ENCODE measurements at places on chromosomes 12 and 14.

GRCh38 chr12:101838628-101839323 lies 8.0 kb upstream of the GNPTAB start:
- no peak for DNase-seq

DNA sequence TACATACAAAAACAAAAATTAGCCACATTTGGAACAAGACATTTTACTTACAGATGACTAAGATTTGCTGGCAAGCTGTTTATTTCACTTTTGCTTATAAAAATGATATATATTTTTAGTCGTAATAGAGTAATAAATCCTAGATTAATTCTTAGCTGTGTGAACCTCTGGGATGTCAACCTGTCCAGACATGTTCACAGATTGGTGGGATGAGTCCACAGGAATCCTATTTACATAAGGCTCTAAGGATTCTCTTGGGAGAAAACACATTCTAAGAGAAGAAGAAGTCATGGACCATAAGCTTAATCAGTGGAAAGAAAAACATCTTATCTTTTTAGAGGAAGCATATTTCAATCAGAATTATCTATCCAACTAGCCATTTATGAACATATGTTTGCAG lies 797.4 kb downstream of the C12orf50 start:
- DNase-seq = no peak

DNA sequence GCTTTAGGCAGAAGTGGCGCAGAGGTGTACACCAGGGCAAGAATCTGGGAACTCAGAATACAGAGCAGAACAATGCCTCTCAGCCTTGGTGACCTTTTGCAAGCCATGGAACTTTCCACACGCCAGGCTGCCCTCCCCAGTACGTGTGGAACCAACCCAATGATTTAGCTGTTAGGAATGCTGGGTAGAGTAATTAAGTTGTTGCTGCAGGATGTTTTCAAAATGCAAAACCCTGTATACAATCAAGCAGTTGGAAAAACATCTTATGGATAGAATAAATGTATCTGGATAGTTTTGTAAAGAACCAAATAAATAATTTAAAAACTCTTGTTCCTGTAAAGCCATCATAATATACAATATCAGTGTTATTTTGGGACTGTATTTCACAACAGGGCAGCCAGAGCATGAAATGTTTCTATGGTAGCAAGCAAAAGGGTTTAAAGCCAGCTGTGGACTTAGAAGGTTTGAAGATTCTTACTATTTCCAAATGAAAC lies 19.4 kb downstream of the PPP1R36 start:
- no peak for DNase-seq

- DNase-seq = no peak
These were observed 3.7 kb upstream of the LTBP2 start for GRCh38 chr14:74615735-74616134.

DNA sequence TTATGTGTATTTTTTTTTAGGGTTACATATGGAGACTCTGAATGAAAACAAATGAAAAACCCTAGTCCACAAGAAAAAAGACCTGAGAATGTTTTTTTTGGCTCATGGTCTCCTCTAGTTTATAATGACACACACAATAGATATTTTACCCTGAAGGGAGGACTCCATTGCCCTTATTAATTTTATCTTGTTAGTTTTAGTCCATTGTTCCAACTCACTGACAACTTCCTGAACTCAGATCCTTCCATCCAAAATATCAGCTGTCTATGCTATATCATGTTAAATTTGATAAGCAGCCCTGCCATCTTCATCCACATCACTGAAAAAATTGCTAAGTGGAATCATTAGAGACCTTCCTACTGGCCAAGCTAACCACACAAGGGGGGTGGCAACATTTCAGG lies 232.1 kb downstream of the MON2 start:
- no peak for DNase-seq

GRCh38 chr12:6038160-6038559 lies 86.3 kb downstream of the VWF start:
- peak; percentile 75 for DNase-seq

DNA sequence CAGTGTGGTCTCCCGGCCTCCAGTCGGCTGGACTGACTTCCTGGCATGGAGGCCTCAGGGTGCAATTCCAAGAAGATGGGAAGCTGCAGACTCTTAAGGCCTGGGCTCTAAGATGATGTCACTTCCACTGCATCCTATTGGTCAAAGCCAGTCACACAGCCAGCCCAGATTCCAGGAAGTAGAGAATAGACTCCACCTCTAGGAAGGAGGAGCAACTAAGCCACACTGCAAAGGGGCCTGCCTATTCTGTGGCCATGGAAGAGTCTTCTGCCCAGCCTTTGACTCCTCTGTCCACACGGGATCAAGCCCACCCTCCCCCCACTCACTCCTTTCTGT lies 103.9 kb upstream of the RFLNA start:
- DNase-seq = no peak

GRCh38 chr14:52279408-52279807 lies 11.9 kb downstream of the PTGDR start:
- DNase-seq = no peak

DNA sequence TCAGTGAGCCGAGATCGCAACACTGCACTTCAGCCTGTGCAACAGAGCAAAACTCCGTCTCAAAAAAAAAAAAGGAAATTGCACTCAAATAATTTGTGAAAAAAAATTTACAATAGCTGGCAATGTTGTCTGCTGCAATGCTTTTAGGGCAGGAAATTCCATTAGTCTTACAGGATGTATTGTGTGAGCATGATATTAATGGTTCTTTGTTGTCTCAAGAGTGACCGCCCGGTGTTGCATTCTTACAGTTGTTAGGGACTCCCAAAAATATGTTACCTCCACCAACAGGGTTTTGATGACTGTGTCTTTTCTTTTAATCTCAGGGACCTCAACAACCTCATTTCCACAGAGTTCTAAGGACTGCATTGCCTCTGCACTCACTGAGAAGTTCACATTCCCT lies 44.8 kb downstream of the PZP start:
- no peak for DNase-seq

DNA sequence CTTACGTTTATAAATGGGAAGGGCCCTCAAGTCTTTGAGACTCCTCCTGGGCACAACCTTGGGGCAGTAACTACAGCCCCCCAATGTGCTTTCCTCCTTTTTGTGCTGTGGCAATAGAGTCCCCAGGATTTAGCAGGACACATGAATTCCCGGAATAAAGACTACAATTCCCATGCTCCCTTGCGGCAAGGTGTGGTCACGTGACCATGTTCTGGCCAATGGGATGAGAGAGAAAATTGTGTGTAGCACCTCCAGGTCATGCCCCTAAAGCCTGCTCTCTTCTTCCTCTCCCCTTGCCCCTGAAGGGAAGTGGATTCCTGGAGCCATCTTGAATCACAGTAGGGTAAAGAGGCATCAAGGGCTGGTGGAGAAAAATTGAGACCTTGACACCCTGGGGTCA lies 295.1 kb upstream of the SFSWAP start:
- DNase-seq = peak; percentile 31

DNA sequence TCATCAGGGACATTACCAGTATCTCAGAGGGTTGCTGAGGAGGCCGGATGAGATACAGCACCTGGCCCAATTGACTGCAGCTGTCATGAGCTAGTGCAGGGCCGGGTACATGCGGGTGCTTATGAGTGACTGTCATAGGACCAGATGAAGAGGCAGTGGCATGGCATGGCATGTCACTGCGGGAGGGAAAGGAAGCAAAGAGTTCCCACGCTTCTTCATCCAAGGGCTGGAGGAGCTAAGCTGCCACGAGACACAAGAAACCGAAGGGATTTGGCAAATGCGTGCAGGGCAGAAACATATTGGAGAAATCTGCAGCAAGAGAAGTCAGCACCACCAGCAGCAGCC lies 10.7 kb upstream of the GPX2 start:
- no peak for DNase-seq

- peak; percentile 44 for DNase-seq
These were observed 28.2 kb downstream of the FOXA1 start for GRCh38 chr14:37566811-37567371.
